ENCODE measurements at places on chromosomes 1 and 21. TPM values are rescaled to one million over a fixed set of nuclear protein-coding genes. Genes with fewer than 3 reads are reported as not detected.

Gene WDR64
- not detected for total RNA-seq

Gene ERG
- 0.84 TPM for total RNA-seq

Gene ABCA4
- 0.20 TPM for total RNA-seq

Gene CA6
- total RNA-seq = not detected

Gene B4GALT3
- total RNA-seq = 40.4 TPM

Gene GPBP1L1
- total RNA-seq = 116 TPM

Gene FAM163A
- not detected for total RNA-seq

Gene PCP4L1
- 0.26 TPM for total RNA-seq

Gene FCRL4
- 0.48 TPM for total RNA-seq

Gene CATSPERE
- total RNA-seq = 1.1 TPM

Gene SFN
- 14.5 TPM for total RNA-seq

Gene KCNC4
- total RNA-seq = 2.6 TPM

Gene GPR157
- 5.4 TPM for total RNA-seq

Gene KIF21B
- total RNA-seq = 5.6 TPM

Gene PKLR
- not detected for total RNA-seq

Gene RHD
- total RNA-seq = not detected

Gene FLG2
- not detected for total RNA-seq

Gene MAGI3
- 15.1 TPM for total RNA-seq

Gene MGST3
- 210 TPM for total RNA-seq

Gene PADI2
- 0.48 TPM for total RNA-seq

Gene TLR5
- 1.2 TPM for total RNA-seq

Gene CHIT1
- total RNA-seq = not detected

Gene DCDC2B
- total RNA-seq = not detected

Gene ISG20L2
- total RNA-seq = 33.4 TPM

Gene NEXN
- total RNA-seq = 37.5 TPM

Gene CCDC185
- total RNA-seq = not detected

Gene CFAP74
- not detected for total RNA-seq

Gene EXO1
- total RNA-seq = 2.9 TPM

Gene ATAD3B
- total RNA-seq = 63.0 TPM

Gene RAP1A
- 66.6 TPM for total RNA-seq

Gene MMP23B
- total RNA-seq = 40.7 TPM

Gene TPTE
- total RNA-seq = not detected

Gene TMPRSS2
- 0.84 TPM for total RNA-seq

Gene YOD1
- total RNA-seq = 13.4 TPM

Gene ACTA1
- 16.2 TPM for total RNA-seq

Gene TNFRSF18
- total RNA-seq = 0.66 TPM

Gene NUP210L
- not detected for total RNA-seq

Gene CRABP2
- total RNA-seq = 278 TPM

Gene ITGB2
- total RNA-seq = 0.61 TPM

Gene HTR1D
- total RNA-seq = 3.8 TPM

Gene DOP1B
- 26.1 TPM for total RNA-seq

Gene VWA1
- total RNA-seq = 81.2 TPM

Measured in astrocyte (in vitro differentiated cells and primary cell).